CD8-positive, alpha-beta memory T cell (primary cell): ENCODE measurements at places on chromosomes 2 and 18. TPM values are rescaled to one million over a fixed set of nuclear protein-coding genes. Genes with fewer than 3 reads are reported as not detected.

Gene GAREM1
- total RNA-seq: not detected

Gene NT5DC4
- total RNA-seq: not detected

Gene HOXD13
- not detected for total RNA-seq

Gene MOCOS
- 0.04 TPM for total RNA-seq

Gene AKAIN1
- not detected for total RNA-seq

Gene CDH19
- total RNA-seq: not detected

Gene GPR155
- total RNA-seq: 6.2 TPM

Gene C2orf15
- 0.86 TPM for total RNA-seq

Gene NXPH2
- total RNA-seq: not detected

Gene MROH2A
- not detected for total RNA-seq

Gene IL1RN
- total RNA-seq: 2.3 TPM

Gene MBD1
- total RNA-seq: 83.0 TPM

Gene G6PC2
- total RNA-seq: not detected

DNA sequence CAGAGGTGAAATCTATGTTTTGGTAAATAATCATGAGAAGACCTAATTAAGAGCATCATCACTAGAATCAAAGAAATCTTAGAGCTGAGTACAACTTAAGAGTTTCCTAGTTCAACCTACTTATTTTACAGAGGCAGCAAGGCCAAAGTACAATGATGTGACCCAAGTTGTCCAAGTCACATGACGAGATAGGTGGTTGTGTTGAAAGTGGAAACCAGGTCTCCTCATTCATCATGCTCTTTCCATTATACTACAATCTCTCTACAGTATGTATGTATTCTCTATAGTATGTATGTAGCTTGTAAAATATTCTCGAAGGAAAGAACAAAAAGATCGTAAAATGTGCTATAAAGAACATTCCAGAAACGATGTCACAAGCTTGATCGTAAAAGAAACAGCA is 895.0 kb upstream of the FSHR start:
- DNase-seq: no peak

DNA sequence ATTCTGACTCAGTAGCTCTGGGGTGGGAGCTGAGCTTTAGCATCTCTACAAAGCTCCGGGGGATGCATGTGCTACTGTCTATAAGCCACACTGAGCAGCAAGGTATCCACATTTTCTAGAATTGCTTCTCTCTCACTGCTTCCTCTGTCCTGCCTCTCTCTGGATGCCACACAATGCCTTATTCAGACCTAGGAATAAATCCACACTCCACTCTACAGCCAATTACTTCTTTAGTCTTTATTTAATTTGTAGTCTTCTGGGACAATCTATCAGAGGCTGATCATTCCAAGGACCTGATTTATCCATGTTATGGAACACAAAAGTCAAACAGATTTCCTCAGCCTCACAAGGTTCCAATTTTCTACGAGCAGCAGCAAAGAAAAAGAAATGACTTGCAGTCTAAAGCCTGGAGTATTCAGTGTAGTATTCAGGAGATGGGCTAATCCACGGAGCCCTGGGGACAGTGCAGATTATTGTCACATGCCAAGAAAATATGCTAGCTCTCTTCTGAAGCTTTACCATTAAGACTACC is 4.4 kb downstream of the BCL2 start:
- no peak for DNase-seq

GRCh38 chr2:56379066-56379465 is 195.3 kb downstream of the CCDC85A start:
- DNase-seq: no peak

DNA sequence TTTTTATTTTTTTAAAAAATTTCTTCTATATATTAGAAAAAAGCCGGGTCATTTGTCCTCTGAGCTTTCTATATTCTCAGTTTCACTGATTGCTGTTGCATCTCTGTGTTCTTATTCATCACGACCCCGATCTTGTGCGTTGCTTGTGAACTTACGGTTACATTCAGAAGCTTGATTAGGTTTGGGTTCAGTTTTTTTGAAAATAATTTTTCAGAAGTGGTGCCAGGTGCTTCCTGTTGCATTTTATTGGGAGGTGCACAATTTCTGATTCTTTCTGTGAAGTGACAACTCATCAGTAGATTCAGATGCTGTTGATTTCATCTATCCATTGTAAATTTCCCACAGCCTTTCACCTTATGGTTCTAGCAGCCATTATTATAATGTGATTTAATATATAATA is 147.3 kb downstream of the INHBB start:
- DNase-seq: no peak

DNA sequence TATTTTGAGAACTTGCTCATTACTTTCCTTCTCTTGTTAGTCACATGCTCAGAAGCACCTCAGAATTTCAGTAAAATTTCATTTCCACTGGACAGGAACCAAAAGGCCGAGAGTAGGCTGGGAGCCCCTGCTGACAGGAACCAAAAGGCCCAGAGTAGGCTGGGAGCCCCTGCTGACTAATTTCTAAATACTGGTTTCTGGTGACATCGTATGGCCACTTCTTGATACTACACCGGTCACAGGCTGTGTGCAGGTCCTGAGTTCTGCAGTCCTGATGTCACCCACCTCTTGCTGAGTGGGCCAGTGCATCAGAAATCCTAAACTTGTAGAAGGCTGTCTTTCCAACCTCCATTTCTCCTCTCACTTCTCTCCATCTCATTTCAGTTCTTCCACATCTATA is 17.7 kb upstream of the EN1 start:
- no peak for DNase-seq

GRCh38 chr18:74375999-74376398 is 60.4 kb downstream of the C18orf63 start:
- no peak for DNase-seq

DNA sequence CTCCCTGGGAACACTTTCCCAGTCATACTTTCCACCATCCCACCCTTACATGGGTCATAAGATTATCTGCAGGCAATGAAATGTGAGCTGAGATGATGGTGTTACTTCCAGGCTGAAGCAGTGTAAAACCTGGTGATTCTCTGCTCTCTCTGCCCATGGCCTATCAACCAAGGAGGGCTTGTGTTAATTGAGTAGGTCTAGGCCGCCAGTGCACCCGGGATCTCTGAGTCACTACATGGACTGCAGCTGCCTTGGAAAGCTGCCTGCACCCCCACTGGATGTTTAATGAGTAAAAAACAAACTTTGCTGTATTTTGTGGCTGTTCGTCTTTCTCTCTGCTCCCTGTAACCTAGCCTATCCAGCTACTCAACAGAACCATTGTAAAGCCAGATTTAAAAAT is 451.7 kb upstream of the SMIM21 start:
- no peak for DNase-seq

DNA sequence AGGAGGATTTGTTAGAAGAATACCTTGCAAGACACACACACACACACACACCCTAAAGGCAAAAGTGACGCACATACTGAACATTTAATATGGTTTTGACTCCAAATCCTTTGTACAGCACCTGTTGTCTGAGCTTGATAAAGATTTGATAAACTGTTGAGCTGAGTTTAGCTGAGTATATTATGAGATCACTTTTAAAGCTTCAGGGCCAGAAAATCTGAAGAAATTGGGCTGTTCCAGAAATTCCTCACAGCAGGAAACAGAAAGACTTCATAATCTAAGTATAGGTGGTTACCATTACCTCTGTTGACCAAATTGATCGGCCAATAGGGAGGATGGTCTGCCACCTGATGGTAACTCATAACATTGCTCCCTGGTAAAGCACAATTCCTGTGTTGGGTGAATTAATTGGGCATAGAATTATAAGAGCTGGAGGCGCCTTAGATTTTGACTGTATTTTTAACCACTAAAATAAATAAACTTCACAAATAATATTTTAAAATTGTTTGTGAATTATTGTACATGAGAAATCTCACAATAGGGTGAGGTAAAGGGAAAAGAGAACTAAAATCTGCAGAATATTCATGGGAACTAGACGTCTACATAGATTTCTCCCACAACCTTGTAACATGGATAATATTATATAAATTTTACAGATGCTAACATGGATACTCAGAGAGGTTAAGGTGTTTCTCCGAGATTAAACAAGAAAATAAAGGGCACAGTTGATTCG is 21.8 kb upstream of the RPIA start:
- peak; percentile 9 for DNase-seq

DNA sequence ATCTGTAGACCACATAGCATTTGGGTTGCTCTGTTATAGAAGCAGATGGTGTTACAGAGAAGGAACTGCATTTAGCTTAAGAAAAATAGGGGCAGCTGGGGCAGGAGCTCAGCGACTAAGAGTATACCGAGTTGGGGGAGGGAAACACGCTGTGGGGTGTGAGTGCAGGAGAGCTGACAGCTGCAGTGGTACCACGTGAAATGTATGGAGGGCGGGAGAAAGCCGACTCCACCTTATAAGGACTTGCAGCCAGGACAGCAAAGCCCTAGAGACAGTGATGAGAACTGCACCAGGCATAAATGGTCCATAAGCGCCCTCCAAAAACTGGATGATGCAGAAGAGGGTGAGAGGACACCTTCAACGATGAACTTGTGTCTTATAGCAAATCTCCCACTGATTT is 237.6 kb downstream of the PRKCE start:
- no peak for DNase-seq

GRCh38 chr2:241546771-241547498 is 11.6 kb upstream of the BOK start:
- no peak for DNase-seq

DNA sequence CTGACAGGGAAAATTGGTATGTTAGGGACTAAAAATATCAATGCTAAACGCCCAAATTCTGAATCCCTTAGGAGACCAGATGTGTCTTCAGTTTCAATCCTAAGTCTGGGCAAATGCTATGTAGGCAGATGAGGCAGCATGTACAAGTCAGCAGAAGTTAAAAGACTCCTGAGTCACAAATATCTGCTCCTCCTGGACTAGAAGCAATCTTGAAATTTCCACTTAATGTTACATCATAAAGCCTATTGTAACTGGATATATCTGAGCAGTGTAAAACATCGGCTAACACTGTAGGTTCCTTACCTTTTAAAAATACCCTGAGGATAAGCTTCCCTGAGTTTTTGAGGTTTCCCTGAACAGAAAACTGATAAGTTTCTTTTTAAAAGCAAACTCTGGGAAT is 1087.6 kb upstream of the PIK3C3 start:
- DNase-seq: no peak

- no peak for DNase-seq
Measured at GRCh38 chr2:220936641-220937197, 635.4 kb downstream of the EPHA4 start.

DNA sequence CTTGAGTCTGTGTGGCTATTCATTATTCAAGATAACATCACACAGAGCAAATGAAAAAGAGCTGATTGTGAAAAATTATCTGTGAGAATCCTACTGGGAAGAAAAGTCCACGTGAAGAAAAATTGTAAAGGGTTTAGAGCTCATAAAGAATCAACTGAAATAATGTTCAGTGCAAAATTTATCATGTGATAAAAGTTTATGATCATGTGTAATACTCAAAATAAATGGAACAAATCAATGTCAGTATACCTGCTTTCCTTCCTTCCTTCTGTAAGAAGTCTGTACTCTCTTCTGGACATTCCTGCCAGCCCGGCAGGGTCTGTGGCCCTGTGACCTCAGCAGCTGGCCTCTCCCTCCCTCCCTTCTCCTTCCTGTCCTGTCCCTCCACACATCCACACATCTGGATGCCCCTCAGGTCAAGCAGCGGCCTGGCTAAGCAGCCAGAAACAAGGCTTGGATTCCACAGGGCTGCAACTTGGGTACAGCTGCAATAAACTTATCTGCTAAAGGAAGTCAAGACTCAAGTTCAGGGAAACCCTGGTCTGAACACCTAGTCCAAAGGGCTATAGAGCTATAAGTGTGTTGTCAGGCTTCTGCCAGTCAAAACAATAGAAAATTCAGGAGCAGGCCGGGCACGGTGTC is 172.1 kb downstream of the MREG start:
- no peak for DNase-seq

DNA sequence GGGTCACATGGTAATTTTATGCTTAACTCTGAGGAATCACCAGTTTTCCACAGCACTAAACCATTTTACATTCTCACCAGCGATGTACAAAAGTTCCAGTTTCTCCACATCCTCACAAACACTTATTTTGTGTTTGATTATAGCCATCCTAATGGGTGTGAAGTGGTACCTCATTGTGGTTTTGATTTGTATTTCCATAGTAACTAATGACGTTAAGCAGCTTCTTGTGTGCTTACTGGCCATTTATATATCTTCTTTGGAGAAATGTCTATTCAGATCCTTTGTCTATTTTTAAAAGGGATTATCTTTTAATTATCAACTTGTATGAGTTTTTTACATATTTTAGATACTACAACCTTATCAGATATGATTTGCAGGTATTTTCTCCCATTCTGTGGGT is 42.0 kb downstream of the CCDC150 start:
- DNase-seq: no peak

DNA sequence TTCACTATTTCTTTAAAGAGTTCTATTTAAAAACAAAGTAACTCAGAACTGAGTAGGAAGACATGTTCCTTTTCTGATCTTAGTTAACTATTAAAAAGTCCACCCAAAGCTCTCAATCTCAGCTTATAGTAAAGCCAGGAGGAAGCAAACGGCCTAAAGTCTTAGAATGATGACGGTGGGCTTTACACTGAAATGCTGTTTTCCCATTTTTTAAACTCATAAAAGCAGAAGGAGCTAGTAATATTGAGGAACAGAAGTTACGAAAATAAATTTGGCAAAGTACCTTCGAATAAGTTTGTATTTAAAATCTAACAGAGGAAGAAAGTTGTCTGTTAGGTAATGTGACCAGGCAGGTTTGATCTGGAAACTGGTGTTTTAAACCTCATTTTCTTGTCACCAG is 111.1 kb downstream of the ZNF532 start:
- no peak for DNase-seq

GRCh38 chr2:30354621-30355020 is 92.4 kb upstream of the LCLAT1 start:
- no peak for DNase-seq

DNA sequence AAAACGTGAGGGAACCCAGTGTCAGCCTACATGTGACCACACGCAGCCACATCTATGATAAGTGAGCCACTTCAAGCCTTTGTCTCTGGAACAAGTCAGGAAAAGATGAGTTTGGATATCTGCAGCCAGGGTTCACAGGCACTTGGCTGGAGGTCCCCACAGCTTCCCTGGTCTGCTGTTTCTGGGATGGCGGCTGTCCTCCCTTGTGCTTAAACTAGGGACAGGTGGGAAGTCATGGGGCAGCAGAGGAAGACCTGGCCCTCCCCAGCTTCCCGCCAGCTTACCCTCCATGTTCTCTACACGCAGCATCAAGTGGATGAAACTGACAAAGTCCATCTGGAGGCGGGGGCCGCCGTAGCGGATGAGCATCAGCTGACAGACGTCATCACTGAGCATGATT is 38.5 kb upstream of the GALNT14 start:
- no peak for DNase-seq

- no peak for DNase-seq
Measured at GRCh38 chr2:152761214-152761613, 42.8 kb downstream of the ARL6IP6 start.

- DNase-seq: no peak
Measured at GRCh38 chr2:129733579-129733978, 245.9 kb upstream of the RAB6C start.

DNA sequence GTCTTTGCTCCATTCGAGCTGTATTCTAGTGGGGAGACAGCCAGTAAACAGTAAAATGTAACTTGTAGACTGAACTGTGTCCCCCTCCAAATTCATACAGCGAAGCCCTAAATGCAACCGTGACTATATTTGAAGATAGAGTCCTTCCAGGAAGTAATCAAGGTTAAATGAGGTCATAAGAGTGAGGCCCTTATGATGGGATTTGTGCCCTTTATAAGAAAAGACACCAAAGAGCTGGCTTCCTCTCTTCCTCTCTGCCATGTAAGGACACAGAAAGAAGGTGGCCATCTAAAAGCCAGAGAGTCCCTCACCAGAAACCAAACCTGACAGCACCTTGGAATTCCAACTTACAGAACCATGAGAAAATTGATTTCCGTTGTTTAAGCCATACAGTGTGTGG is 31.4 kb downstream of the GPR75 start:
- no peak for DNase-seq
